Natural killer cell treated with Interleukin-12 subunit alpha and Interleukin-12 subunit beta and Interleukin-15 and Interleukin-18, amount 100 ng/mL, for 72 hours (primary cell): ENCODE measurements at places on chromosomes 12 and 14. TPM values are rescaled to one million over a fixed set of nuclear protein-coding genes. Genes with fewer than 3 reads are reported as not detected.
A peak's percentile ranks its signal among the peaks of the same experiment; 100 is the strongest.

Gene ANO4
- not detected for total RNA-seq

GRCh38 chr12:104680491-104680890 is 223.7 kb downstream of the CHST11 start:
- peak overlapping the region; percentile 93 for H3K27ac ChIP-seq
- H3K27me3 ChIP-seq, result no peaks in the 10 kb centered on the region
- DNase-seq, result peak; percentile 44
- peak overlapping the region; percentile 67 for H3K4me3 ChIP-seq
- H3K4me1 ChIP-seq, result peaks cover 89% of the 10 kb centered on the region

- DNase-seq, result no peak
- H3K4me3 ChIP-seq, result no peak overlapping the region
- H3K27me3 ChIP-seq, result no peaks in the 10 kb centered on the region
- no peaks in the 10 kb centered on the region for H3K4me1 ChIP-seq
Observed at GRCh38 chr14:51225751-51226150, 14.3 kb upstream of the TMX1 start.

- no peak overlapping the region for H3K4me3 ChIP-seq
- no peak for DNase-seq
- H3K36me3 ChIP-seq, result no peaks in the 10 kb centered on the region
- no peaks in the 10 kb centered on the region for H3K27me3 ChIP-seq
- peaks cover 3% of the 10 kb centered on the region for H3K4me1 ChIP-seq
Observed at GRCh38 chr12:92010853-92011701, 134.6 kb downstream of the BTG1 start.

Gene KLHL28
- 16.5 TPM for total RNA-seq

Gene HSPA2
- total RNA-seq, result 12.5 TPM

Gene NRXN3
- total RNA-seq, result not detected

Gene LMO3
- total RNA-seq, result not detected

GRCh38 chr14:54848910-54849309 is 53.7 kb downstream of the GCH1 start:
- no peaks in the 10 kb centered on the region for H3K27me3 ChIP-seq
- no peak overlapping the region for H3K27ac ChIP-seq
- peaks cover 27% of the 10 kb centered on the region for H3K4me1 ChIP-seq
- no peak overlapping the region for H3K4me3 ChIP-seq

Gene RAB15
- total RNA-seq, result 1.8 TPM

Gene DCD
- not detected for total RNA-seq

Gene CLEC7A
- not detected for total RNA-seq

- H3K4me3 ChIP-seq, result no peak overlapping the region
- DNase-seq, result no peak
- H3K36me3 ChIP-seq, result no peaks in the 10 kb centered on the region
- no peaks in the 10 kb centered on the region for H3K27me3 ChIP-seq
Observed at GRCh38 chr12:59084511-59085375, 164.4 kb upstream of the LRIG3 start.

GRCh38 chr12:75954041-75954440 is 77.5 kb downstream of the PHLDA1 start:
- H3K27ac ChIP-seq, result no peak overlapping the region
- no peaks in the 10 kb centered on the region for H3K27me3 ChIP-seq
- H3K4me1 ChIP-seq, result peaks cover 7% of the 10 kb centered on the region
- no peak overlapping the region for H3K4me3 ChIP-seq
- no peaks in the 10 kb centered on the region for H3K36me3 ChIP-seq

DNA sequence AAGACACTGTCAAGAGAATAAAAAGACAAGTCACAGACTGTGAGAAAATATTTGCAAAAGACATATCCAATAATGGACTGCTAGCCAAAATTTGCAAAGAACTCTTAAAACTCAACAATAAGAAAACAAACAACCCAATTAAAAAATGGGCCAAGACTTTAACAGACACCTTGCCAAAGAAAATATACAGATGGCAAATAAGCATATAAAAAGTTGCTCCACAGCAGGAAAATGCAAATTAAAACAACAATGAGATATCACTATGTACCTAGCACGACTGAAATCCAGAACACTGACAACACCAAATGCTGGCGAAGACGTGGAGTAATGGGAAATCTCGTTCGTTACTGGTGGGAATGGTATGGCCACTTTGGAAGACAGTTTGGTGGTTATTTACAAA is 228.9 kb downstream of the TTC8 start:
- no peaks in the 10 kb centered on the region for H3K4me1 ChIP-seq
- no peak overlapping the region for H3K27ac ChIP-seq
- H3K27me3 ChIP-seq, result peaks cover 50% of the 10 kb centered on the region

DNA sequence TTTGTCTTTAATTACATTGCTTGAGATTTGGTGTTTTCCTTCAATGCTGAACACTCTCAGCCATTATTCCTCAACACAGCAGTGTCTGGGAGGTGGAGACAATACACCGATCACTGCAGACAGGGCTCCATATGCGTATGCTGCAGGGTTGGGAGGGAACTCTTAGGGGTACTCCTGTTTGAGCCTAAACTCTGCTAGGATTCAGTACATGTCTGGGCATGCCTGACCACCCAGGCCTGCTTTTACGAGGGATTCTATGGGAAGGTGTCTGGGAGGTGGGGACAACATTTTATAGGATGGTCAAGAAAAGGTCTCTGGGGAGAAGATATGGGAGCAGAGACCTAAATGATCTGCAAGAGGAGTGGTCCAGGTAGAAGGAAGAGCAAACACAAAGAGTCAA is 34.3 kb downstream of the DHRS2 start:
- no peak overlapping the region for H3K4me3 ChIP-seq
- H3K36me3 ChIP-seq, result no peaks in the 10 kb centered on the region
- H3K27me3 ChIP-seq, result no peaks in the 10 kb centered on the region
- peak overlapping the region; percentile 3 for H3K27ac ChIP-seq
- no peak for DNase-seq

Gene CELA1
- 0.31 TPM for total RNA-seq

DNA sequence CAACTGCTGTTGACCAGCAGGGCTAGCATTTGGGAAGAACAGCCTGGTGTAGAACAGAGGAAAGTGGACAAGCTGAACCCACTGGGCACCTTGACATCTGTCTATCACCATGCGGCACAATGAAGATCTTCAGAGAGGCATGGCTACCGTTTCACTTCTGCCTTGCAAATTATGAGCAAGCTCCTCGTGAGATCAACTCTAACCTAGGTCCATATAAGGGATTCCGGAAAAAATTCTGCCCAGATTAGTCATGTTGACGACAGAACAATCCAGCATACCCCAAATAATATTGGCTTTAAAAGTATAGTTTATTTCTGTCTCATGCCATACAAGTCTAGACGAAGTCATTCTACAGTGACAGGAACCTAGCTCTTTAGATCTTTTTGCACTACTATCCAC is 91.6 kb upstream of the ATF7IP start:
- peak overlapping the region; percentile 92 for H3K27ac ChIP-seq
- peaks cover 14% of the 10 kb centered on the region for H3K36me3 ChIP-seq
- H3K27me3 ChIP-seq, result no peaks in the 10 kb centered on the region
- peak overlapping the region; percentile 40 for H3K4me3 ChIP-seq
- H3K4me1 ChIP-seq, result peaks cover 14% of the 10 kb centered on the region
- no peak for DNase-seq

- no peak overlapping the region for H3K27ac ChIP-seq
- H3K27me3 ChIP-seq, result peaks cover 52% of the 10 kb centered on the region
- no peak for DNase-seq
- H3K36me3 ChIP-seq, result no peaks in the 10 kb centered on the region
- no peak overlapping the region for H3K4me3 ChIP-seq
Observed at GRCh38 chr14:57189070-57189469, 79.6 kb downstream of the EXOC5 start.

DNA sequence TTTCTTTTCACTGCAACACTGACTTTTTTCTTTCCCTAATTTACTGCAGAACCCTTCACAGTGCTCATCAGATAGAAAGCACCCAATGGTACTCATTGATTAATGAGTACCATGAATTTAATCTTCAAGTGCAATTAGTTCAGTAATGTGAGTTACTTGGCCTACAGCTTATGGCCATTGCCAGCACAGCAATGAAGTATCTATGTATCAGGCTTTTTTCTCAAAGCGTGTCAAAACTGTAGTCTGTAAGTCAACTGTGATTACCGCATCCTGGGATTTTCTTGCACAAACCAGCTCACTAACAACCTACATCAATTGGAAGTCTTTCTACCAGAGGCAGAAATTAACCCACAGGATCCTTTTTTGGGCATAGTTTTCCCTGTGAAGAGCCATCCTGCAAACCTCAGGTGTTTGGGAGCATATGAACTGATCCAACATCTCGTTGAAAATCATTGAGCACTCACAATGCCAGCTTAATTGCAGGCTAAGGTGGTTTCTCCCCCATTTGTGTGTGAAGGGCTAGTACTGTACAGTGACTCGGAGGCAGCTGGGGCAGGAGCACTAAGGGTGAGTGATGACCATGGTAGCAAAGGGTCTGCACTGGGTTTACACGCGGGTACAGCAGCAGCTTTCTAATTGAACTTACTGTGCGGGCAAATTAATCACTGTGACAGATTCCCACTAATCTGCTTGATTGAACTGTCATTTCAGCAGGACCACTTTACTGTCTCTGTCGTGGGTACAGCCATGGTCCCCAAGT is 619.3 kb downstream of the SNAPC1 start:
- H3K36me3 ChIP-seq, result peaks cover 1% of the 10 kb centered on the region
- no peaks in the 10 kb centered on the region for H3K27me3 ChIP-seq
- DNase-seq, result no peak
- H3K27ac ChIP-seq, result no peak overlapping the region
- H3K4me3 ChIP-seq, result no peak overlapping the region

DNA sequence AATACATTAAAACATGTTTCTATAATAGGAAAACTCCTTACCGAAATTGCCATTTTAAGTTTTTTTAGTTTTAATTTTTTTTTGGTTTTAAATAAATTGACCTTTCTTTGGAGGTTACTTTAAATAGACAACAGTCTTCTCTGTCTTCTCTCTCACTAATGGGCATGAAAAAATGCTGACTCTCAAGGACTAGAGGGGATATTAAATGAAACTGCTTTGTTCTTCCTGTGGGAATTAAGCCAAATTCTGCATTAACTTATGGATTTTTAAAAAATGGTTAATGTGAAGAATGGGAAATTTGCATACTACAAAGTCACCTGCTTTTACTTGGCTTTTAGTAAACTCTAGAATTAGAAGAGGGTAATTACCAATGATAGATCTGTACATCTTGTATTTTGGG is 378.9 kb downstream of the TMTC2 start:
- H3K36me3 ChIP-seq, result no peaks in the 10 kb centered on the region
- no peaks in the 10 kb centered on the region for H3K4me1 ChIP-seq
- H3K27me3 ChIP-seq, result no peaks in the 10 kb centered on the region
- no peak for DNase-seq
- no peak overlapping the region for H3K4me3 ChIP-seq
- no peak overlapping the region for H3K27ac ChIP-seq

DNA sequence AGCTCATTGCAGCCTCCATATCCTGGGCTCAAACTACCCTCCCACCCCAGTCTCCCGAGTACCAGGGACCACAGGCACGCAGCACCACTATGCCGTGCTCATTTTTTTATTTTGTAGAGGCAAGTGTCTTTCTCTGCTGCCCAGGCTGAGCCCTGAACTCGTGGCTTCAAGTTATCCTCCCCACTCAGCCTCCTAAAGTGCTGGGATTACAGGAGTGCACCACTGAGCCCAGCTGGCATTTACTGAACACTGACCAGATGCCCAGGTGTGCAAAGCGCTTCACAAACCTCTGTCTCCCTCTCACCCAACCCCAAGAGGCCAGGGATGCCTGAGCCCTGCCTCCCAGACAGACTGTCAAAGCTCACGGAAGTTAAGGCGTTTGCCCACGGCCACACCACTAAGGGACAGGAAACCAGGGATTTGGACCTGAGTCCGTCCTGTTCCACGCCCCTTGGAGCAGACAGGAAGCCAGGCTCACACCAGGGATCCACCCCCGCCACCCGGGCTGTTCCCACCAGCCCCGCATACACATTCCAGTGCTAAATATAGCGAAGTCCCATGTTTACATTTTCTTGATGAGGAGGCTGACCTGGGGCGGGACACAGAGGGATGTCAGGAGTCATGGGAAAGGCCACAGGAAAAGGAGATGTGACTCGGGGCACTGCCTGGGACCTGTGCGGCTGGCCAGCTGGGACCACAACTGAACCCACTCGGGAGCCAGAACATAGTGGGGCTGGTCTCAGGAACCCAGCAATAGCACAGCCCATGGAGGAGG is 51.2 kb downstream of the TESC start:
- H3K36me3 ChIP-seq, result no peaks in the 10 kb centered on the region
- no peak for DNase-seq
- H3K4me1 ChIP-seq, result peaks cover 24% of the 10 kb centered on the region

DNA sequence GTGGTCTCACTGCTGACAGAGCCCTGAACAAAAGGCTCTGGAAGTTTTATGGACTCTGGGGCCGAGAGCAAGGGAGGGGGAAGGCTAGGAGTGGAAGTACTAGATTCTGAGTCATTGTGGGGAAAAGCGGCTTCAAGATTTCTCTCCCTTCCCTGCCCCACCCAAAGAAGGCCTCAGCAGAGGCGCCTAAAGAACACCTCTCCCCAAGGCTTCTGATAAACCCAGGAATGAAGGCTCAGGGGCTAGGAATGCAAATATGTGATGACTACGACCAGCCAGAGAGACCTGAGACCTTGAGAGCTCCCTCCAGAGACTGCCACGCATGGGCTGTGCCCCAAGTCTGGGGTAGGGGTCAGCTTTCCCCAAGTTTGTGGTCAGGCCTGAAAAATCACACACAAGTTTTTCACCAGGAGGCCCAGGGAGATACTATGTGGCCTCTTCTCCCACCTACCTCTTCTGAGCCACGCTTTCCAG is 130.7 kb upstream of the HIF1A start:
- H3K4me1 ChIP-seq, result peaks cover 88% of the 10 kb centered on the region
- DNase-seq, result peak; percentile 55
- H3K4me3 ChIP-seq, result peak overlapping the region; percentile 89
- no peaks in the 10 kb centered on the region for H3K36me3 ChIP-seq
